NCI-H1092 (cell line): ENCODE measurements at places on chromosomes 2 and 18.
A peak's percentile ranks its signal among the peaks of the same experiment; 100 is the strongest.

- no peak for DNase-seq
These were observed 46.2 kb upstream of the ITGAV start for GRCh38 chr2:186543561-186544131.

GRCh38 chr18:23452728-23453679, at the start of gene RIOK3:
RIOK3 (plus strand) TSS chr18:23453287; CDS start chr18:23453440, 153 bp downstream.
- peak; percentile 96 for DNase-seq

- DNase-seq = no peak
These were observed 15.9 kb upstream of the RPL31 start for GRCh38 chr2:100986157-100986556.

DNA sequence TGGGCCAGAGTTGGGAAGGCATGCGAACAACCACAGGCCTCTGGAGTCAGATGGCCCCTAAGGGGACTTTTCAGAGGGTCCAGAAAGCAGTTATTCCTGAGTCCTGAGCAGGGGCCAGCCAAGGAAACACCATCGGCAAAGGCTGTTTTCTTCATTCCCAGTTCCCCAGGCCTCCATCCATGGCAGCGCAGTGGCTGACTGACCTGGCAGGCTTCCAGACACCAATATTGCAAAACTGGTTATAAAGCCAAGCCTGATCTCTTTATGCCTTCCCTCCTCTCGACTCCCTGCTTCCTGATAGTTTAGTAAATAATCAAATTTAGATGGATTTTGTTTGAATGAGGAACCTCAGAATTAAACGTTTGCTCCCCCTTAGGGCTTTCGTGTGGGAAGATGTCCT, 133.4 kb upstream of the ITGA6 start:
- DNase-seq = peak; percentile 26
